Activated CD4-positive, CD25-positive, alpha-beta regulatory T cell treated with anti-CD3 and anti-CD28 coated beads, Interleukin-2, amount 50 U/mL, for 16 hours (primary cell): ENCODE measurements at places on chromosomes 13 and 19.

DNA sequence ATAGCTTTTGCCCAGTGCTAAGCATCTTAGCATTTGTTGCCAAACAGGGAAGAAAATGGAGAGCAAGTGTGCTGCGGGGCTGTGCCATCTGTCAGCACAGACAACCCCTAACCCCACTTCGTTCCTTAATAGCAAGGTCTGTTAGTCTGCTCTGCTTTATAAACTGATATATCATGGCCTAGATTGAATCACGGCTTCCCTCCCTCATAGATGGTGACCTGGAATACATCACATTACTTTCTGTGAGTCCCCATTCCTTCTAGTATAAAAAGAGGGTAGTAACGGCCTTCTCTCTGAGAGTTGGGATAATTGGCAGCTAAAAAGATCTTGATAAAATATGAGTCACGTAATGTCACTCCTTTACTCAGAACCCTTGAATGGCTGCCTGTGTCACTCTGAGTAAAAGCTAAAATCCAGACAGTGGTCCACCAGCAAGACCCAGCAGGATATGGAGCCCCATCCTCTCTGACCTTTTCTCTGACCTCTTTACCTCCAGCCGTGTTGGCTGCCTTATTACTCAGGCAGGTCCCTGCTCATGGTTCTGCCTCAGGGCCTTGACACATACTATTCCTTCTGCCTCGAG is 151.7 kb downstream of the DLEU7 start:
- DNase-seq, result no peak

- no peak for DNase-seq
These were observed 826 bp upstream of the GPC5 start for GRCh38 chr13:91397595-91397994.

- DNase-seq, result no peak
These were observed 20.8 kb downstream of the C13orf46 start for GRCh38 chr13:113952983-113953520.

GRCh38 chr19:17796013-17796837 is 1.3 kb downstream of the B3GNT3 start:
- DNase-seq, result no peak

DNA sequence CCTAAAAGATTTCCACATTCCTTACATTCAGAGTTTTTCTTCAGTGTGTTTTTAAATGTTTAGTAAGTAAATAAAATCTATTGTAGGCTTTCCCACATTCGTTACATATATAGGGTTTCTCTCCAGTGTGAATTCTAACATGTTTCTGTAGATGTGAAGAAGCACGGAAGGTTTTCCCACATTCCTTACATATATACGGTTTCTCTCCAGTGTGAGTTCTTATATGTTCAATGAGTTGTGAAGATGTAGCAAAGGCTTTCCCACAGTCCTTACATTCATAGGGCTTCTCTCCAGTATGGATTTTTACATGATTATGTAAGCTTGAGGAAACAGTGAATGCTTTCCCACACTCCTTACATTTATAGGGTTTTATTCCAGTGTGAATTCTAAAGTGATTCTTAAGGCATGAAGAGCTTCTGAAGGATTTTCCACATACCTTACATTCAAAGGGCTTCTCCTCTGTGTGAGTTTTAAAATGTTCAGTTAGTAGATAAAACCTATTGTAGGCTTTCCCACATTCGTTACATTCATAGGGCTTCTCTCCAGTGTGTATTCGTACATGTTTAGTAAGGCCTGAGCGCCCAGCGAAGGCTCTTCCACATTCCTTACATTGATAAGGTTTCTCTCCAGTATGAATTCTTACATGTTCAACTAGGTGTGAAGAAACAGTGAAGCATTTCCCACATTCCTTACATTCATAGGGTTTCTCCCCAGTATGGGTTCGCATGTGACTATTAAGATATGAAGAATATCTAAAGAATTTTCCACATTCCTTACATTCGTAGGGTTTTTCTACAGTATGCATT is 18.2 kb downstream of the ZNF121 start:
- DNase-seq, result no peak

- no peak for DNase-seq
These were observed 497.7 kb downstream of the FGF9 start for GRCh38 chr13:22168437-22169190.

DNA sequence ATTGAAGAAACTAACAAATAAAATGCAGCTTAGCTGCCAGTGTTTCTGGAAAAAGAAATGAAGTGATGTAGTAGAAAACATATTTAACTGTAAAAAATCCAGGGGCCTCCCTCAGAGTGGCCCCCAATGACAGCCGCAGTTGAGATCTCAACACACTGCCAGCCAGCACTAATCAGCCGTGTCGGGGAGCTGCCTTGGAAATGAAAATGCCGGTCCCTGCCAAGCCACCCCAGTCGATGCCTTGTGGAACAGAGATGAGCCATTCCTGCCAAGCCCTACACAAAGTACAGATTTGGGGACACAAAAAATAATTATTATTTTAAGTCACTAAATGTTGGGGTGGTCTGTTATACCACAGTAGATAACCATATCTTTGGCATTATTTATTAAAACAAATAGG is 1342.4 kb downstream of the EFNB2 start:
- DNase-seq, result no peak

DNA sequence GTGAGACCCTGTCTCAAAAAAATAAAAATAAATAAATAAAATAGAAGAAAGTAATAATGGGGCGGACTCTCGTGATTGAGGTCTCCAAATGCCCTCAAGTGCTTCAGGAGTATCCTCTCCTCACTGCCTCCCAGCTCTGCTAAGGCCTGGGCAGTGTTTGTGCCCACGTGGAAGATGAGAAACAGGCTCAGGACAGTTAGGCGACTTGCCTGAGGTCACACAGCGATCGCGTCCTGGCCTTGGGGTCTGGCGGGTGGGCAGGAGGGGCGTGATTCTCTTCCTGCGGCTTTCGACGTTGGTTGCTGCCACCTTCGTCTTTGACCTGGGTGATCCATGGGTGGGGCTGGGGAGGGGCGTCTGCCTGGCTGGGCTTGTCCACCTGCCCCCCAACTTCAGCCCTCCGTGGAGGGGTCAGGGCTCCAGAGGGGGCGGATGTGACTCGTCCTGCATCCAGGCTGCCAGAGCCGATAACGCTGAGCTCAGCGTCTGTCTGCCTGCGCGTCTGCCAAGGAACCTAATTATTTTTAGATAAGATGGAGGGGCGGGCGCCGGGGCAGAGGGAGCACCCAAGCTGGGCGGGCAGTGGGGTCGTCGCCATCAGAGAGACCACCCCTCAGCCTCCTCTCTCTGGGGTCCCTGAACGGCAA is 56.9 kb downstream of the NFIC start:
- no peak for DNase-seq

GRCh38 chr13:112928020-112928971 is 40.7 kb upstream of the MCF2L start:
- no peak for DNase-seq

DNA sequence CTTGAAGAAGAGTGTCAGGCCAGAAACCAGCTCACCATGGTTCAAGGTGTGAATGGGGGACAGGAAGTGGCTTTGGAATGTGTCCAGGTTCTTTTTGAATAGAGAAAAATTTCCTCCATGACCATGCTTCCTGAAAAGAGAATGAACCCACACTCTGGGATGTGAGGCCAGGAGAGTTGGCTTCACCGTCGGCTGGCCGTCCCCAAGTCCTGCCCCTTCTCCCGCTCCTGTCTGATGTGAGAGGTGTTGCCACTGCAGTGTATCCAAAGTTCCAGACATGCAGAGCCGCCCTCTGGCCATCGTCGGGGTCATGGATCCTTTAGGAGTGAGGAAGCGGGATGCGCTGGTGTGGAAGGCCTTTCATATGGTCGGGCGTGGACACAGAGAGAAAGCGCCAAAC is 101.2 kb downstream of the COL4A2 start:
- no peak for DNase-seq

GRCh38 chr19:6530386-6531162 is at the start of gene TNFSF9:
Gene TNFSF9, plus strand, starts transcription at chr19:6531026. Its CDS starts 11 bp downstream, at chr19:6531037.
- DNase-seq, result peak; percentile 58

DNA sequence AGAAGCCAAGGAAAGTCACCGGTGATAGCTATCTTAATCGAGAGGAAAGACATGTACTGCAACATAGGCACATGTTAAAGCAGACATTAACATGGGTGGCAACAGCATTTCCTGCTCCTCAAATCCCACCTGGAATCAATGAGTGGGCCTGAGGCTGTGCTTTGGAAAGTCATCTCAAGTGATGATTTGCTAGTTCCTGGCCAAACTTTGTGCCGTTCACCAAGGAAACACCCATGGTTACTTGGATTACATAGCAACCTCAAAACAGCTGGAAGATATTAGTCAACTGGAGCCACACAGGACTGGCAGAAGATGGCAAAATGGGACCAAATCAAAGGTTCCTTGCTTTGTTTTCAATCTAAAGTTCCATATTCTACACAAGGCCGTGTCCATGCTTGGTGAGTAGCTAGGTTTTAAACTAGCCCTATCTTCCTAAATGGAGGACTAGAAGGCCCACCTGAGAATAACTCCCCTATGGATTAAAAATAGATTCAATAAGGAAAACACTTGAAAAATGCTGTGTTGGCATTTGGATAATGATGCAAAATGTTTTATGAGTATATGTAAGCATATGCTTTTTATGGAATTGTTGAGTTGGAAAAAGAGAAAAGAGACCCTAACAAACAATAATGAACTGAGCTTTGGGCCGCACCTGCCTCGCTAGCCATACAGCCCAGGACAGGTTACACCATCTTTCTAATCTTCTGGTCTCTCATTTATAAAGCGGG is 144.5 kb downstream of the RGCC start:
- no peak for DNase-seq

DNA sequence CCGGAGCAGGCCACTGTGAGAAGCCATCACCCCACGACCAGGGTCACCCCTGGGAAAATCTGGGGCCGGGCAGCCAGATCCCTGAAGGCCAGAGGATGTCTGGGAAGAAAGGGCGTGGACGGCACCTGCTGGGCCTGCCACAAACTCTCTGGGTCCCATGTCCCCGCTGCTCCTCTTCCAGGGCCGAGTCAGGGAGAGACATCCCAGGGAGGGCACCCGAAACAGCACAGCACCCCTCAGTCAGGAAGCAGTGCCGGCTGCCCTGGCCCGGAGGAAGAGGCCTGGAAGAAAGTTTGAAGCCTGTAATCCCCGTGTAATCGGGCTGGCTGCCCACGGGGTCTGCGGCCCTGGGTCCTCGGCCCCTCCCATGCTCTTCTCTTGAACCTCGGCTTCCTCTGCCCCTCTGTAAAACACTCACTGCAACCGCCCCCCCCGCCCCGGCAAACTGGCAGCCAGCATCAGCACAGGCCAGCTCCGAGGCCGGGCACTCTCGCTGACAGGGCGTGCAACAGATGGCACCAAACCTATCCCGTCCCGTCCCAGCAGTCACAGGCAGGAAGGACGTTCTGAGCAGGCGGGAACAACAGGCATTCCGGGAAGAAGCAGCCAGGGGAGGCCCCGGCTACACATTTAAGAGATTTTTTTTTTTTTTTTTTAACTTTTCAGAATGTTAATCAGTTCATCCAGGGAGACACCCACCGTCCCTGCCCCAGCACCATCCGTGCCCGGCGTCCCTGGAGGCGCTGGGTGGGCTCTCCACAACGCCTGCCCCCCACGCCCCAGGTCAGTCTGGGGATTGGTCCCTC is 1.5 kb downstream of the SBNO2 start:
- no peak for DNase-seq

- DNase-seq, result no peak
These were observed 379.3 kb upstream of the SGCG start for GRCh38 chr13:22801402-22802003.

DNA sequence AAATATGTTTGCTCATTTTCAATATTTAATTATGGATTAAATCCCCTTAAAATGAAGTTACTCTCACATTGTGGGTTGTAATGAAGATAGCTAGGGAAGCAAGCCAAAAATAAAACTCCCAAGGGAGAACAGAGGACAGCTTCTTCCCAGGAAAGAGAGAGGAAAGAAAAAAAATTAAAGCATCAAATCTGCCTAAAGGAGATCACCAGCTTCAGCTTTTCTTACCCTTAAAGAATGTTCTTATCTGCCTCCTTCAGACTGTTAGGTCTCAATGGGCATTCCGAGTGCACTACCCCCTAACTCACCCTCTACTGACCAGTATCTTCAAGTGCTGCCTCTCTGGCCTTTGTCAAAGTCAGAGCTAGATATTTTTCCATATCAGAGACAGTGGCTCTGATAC is 55.2 kb downstream of the XPO4 start:
- DNase-seq, result no peak

GRCh38 chr13:41917641-41918040 is 43.3 kb downstream of the VWA8 start:
- no peak for DNase-seq

DNA sequence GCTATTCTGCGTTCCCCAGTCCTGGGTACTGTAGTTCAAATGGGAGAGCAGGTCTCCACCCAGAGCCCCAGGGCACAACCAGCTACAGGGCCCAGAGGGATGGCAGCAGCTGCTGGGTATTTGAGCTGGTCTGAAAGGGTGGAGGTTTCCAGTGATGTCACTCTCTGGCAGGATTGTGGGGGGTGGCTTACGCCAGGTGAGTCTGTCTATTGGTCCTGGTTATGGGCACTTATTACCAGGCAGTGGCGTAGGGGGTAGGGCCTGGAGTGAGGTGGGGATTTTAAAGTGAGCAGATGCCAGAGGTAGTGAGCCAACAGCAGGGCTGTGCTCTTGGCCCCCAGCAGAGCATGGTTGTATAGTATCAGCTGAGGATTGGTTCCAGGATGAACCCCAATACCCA is 6.2 kb downstream of the RPS19 start:
- DNase-seq, result no peak

DNA sequence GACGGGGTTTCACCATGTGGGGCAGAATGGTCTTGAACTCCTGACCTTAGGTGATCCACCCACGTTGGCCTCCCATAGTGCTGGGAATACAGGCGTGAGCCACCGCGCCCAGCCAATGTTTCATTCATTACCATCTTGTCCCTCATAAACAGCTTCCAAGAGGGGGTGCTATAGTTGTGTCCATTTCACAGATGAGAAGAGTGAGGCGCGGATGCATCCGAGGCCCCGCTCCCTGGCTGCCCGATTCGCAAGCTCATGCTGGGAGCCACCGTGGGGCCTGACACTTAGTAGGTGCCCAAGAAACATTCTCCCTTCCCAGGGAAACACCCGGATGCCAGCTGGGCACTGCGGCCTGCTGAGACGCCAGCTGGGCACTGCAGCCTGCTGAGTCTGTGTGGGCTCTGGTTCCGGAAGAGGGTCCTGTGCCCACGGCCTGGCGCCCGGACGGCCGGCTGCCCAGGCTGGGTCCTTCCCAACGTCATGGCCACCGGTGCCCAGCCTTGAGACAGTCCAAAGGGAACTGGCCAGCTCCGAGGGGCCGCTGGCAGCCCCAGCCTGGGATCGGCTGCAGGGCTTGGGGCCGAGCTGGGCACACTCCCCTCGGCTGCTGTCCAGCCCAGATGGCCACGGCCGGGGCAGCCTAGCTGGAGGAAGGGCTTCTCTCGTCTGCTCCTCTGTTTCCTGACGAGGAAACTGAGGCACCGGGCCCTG is 54.7 kb downstream of the NFIC start:
- DNase-seq, result no peak

DNA sequence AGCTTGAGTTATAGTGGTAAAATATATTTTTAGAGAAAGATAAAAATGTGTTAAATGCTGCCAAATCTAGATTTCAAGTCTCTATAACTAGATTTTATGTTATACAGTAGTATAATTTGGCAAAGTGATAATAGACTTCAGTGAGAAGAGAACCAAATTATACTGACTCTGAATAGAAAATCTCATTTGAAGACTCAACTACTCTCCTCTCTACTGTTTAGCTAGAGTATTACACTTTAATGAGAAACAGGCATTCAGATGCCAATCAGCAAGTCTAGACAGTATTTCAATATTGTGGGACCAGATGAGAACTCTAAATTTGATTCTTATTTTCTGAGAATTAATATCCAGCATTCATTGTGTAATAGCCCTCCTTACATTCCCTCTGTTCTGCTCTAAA is 311.2 kb downstream of the SLITRK5 start:
- no peak for DNase-seq

- DNase-seq, result no peak
These were observed 27.6 kb downstream of the ZNF541 start for GRCh38 chr19:47545061-47545948.
